A172 (cell line): ENCODE measurements at places on chromosomes 1 and 21.

DNA sequence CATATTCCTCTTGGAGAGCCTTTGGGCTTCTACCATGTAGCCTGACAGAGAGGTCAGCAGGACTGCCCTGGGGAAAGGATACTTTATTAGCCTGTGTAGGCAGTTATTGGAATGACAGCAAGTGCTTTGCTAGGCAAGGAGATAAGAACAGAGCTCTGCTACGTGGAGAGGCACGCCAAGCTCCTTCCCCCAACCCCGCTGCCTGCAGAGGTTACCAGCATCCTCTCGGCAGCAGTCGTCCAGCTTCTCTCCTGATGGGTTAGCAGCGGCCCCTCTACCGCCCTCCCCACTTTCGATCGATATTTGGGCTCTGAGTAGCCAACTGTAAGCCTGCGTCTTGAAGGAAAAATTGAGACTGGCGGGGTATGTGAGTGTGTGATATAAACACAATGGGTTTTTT is 122.3 kb downstream of the DHRS3 start:
- no peak for DNase-seq

DNA sequence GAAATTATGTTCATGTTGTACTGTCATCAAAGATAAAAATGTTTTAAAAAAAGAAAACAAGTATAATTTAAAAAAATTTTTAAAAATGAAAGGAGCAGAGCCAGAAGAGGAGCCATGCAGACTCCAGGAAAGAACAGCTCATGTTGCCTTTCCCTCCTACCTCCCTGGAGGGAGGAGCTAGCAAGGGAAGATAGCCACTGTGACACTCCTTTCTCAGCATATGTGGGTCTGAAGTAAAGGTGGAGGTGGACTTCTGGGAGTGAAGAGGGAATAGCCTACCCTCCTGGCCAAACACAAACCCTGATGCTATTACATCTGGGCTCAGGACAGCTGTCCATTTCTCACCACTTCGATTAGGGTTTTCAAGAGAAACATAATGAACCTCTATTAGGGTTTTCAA is 54.2 kb downstream of the SLC2A1 start:
- no peak for DNase-seq

DNA sequence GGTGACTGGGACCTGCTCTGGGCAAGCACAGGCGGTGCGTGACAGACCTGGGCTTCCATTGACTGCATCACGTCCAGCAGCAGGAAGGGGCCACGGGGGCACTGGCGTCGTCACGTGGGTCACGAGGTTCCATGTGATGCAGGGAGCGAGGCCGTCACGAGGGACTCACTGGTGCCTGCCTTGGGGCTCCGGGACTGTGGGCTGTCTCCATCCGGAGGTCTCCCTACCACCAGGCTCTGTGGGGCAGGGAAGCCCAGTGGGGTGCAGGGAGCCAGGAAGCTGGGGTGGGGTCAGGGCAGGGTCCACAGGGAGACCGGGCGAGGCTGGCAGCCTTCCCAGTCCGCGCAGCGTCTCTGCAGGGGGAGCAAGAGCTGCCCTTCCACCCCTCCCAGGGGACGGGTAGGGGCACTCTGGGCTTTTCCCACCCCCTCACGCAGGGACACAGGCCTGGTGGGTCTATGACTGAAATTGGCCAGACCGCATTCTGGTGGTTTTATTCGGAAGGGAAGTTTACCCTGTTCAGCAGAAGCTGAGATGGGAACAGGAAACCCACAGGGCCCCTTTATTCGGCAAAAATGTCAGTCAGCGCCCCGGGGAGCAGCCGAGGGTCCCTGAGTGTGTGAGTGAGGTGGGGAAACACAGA is 416 bp upstream of the TNFRSF14 start:
- DNase-seq, result no peak

DNA sequence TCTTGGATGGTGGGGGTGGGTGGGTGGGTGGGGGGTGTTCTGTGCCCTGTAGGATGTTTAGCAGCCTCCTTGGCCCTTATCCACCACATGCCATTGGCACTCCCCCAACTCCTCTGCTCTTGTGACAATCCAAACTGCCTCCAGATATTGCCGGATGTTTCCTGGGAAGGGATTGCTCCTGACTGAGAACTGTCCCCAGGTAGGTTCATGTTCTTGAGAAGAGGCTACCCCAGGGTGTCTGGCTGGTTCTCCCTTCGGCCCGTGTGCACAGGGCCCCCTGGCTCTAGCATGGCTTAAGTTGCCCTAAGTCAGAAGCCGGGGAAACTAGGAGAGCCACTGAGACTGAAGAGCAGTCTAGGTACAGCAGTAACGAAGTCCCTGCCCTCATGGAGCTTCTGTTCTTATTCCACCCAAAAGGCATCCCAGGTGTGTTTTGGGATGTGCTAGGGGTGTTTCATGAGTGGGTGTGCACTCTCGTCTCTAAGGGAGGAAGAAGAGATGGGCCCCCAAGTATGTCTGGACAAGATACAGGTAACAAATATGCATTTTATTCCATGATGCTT is 19.8 kb upstream of the THRAP3 start:
- no peak for DNase-seq

DNA sequence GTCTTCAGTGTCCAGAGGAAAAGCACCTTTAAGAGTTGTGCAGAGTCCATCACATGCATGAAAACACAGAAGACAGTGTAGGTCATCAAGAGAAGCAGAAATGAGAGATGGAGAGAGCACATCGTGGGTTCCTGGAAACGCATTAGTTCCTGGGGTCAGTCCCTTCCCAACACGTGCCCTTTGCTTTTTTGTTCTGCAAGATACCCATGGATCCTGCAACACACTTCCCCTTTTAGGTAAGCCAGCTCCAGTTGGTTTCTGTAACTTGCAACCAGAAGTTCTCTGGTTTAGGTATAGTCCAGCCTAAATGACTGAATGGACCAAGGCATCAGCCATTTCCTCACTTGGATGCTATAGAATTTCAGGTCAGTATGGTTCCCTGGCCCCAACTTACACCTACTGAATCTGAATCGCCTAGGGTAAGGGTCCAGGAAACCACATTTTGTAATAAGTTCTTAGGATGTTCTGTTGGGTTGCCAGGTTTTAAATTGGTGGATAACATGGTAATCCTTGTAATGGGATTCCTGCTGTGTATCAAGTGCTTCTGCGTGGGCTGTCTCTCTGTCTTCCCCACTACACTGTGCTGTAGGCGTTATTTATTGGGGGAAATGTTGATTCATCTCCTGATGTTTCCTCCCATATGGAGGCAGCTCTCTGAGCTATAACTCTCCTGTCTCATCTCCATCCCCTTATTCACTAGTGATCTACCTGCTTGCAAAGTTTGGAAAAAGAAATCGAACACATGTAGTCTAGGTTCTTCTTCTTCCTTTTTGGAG is 230.6 kb downstream of the TNR start:
- DNase-seq, result no peak

DNA sequence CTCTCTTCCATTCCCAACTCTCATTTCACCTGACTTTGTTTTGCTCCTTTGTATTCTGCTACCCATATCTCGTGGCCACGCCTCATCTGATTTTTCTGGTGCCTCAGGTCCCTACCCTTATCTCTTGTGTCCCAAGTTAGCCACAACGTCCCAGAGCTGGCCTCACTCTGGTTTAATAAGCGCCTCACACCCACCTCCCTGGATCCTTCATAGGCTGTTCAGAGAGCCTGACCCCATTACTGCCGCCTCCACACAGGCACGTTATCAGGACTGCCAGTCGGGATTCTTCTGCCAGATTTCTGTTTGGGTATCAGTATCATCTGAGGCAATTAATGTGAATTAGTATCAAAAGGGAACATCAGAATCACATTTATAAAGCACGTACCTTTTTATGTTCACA is 34.7 kb upstream of the TMEM125 start:
- no peak for DNase-seq

DNA sequence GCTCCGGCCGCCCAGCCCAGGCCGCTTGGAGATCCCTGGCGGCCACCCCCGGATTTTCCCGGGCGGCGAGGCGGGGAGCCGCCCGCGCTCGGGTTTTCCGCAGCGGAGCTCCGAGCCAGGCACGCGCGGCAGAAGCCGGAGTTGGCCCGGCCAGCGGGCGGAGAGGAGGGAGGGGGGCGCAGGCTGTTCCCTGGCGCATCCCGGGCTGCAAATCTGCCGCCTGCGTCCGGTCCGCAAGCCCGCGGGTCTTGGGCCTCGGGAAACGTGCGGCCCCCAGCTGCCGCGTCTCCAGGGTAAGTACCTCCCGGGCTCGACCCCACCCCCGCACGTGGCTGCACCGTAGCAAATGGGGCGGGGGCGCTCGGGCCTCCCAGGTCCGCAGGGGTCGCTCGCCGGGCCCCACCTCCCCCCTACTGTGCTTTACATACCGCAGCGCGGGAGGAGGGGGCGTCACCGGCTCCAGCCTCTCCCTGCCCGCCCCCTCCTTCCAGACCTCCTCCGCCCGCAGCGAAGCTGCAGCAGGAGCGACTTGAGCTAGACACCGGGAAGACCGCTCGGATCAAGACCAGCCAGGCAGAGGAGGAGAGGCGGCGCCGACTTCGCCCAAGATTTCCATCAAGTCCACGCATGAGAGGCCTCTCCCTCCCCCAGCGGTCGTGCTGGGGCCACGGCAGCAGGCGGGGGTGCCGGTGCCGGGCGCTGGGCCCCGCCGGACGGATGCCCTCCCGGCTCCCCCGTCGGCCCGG is 1.6 kb downstream of the TMEM200B start:
- no peak for DNase-seq

DNA sequence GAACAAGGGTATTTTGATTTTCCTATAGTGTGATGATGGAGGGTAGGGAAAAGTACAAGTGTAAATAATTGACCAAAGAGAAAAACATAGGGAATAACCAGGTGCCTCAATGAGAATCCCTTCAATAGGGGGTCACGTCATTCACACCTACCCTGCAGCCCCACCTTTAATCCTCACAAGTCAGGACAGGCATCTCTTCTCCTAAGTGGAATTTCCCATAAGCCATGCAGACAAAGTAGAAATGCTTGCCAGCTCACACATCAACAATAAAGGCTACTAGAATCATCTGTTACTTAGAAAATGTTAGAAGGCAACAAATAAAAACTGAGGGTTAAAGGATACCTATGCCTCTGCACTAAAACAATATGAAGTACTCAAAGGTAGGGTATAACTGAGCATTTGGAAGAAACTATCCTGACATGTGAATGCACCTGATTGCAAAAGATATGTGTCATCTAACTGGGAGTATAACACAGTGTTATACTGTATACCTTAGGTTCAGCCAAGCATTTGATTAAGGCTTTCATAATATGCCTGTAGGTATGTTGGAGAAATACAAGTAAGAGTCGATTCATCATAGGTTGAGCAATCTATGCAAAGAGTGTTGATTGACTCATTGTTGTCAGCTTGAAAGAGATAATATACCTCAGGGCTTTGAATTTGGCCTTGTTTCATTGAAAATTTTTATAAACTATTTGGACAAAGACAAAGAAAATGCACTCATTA is 32.4 kb upstream of the ATP1A1 start:
- no peak for DNase-seq

- DNase-seq, result no peak
Observed at GRCh38 chr1:177146499-177146898, 18.0 kb downstream of the ASTN1 start.

DNA sequence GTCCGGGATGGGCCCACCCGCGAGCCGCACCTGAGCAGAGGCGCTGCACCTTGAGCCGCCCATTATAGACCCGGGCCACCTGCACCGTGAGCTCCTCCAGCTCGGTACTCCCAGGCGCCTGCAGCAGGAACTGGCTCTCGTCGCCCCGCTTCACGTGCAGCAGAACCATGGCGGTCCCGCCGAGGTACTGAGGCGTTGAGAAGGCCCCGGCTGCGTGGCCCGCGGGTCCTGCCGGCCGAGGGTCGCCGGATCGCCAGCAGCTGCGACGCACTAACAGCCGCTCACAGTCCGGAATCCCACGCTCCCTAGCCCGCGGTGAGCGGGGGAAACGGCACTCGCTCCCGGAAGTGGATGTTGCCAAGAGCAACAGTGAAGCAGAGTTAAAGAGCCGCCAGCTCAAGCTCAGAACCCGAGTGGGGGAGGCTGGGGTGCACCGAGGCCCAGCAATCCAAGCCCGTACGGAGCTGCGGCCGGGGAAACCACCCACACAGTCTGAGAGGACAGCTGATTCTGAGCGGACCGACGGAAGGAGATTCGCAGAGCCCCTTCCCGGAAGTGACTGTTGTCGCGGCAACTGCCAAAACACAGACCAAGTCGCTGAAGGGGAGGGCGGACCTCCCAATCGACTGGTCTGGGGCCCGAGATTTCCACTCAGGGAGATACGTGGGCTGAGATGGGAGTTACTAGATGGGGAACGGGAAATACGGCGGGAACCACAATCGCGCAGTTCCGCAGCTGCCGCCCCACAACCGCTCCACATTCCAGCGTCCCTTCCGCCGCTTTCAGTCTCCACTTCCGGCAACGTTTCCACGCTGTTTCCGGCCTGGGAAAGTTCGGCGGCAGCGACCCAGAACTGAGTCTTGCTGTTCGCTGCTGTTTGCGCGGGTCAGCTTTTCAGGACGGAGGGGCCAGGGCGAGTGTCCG is at the start of gene CFAP298:
CFAP298 (minus strand) TSS at position 303 of the 924 bp plus-strand sequence; CDS start at position 169, 134 bp downstream.
- peak; percentile 95 for DNase-seq

DNA sequence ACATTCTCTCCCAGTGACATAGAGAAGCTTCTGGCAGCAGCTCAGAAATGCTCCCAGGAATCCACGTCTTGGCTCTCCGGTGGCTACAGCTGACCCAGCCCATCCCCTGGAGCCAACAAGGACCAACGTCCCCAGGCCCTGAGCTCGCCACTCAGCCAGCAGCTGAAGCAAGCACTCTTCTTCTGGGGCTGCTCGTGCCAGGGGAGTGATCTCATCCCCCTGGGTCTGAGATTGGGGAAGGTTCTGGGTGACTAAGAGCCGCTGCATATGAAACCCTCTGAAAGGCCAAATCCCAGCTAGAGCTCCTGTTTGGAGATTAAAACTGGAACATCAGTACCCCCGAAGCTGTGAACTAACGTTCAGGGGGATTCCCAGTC is 487.9 kb downstream of the NPHP4 start:
- DNase-seq, result no peak

DNA sequence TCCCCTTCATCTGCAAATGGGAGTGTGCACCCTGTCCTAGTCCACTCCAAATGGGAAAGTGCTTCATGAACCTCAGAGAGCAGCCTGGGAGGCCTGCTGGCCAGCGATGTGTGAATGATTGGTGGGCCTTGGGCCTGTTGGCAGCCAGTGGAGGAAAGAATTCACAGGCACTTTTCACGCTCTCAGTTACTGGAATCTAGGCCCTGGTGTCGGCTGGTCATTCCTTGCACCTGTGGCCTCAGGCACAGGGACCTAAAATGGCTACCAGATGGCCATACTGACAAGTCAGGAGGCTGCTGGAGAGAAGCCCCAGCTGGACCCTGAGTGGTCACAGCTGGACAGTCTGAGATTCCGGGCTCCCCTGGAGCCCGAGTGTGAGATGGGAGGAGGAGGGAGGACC is 18.4 kb upstream of the EDN2 start:
- DNase-seq, result no peak

DNA sequence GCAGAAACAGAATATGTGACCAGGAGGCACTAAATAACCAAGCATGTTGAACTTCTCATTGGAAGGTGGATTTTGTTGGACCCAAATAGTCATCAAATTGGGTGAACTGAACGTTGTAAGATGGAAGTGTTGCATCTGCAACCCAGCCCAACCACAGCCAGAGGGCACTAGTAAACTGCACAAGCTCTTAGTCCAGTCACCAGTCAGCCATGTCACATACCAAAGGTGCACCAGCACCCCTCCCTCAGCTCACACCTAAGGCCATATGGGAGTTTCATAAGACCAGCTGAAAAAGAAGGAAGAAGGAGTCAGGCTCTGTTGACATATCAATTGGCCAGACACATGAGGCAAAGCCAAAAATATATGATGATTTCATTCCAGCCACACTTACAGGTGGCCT is 481.7 kb upstream of the NR5A2 start:
- peak; percentile 25 for DNase-seq
